Ascending aorta (tissue), 2 donors: ENCODE measurements at places on chromosomes 16 and 17. TPM values are rescaled to one million over a fixed set of nuclear protein-coding genes. Genes with fewer than 3 reads are reported as not detected.

Gene CA4
- total RNA-seq = 35.3 TPM

Gene AOC2
- not detected for total RNA-seq

Gene PHF12
- 35.0 TPM for total RNA-seq

Gene SMIM5
- total RNA-seq = not detected

Gene TMC7
- 10.0 TPM for total RNA-seq

Gene NEUROD2
- total RNA-seq = not detected

Gene MT4
- total RNA-seq = not detected

Gene CRYM
- total RNA-seq = not detected

- no peak for DNase-seq
These were observed 58.8 kb downstream of the SF3B3 start for GRCh38 chr16:70582280-70582978.

DNA sequence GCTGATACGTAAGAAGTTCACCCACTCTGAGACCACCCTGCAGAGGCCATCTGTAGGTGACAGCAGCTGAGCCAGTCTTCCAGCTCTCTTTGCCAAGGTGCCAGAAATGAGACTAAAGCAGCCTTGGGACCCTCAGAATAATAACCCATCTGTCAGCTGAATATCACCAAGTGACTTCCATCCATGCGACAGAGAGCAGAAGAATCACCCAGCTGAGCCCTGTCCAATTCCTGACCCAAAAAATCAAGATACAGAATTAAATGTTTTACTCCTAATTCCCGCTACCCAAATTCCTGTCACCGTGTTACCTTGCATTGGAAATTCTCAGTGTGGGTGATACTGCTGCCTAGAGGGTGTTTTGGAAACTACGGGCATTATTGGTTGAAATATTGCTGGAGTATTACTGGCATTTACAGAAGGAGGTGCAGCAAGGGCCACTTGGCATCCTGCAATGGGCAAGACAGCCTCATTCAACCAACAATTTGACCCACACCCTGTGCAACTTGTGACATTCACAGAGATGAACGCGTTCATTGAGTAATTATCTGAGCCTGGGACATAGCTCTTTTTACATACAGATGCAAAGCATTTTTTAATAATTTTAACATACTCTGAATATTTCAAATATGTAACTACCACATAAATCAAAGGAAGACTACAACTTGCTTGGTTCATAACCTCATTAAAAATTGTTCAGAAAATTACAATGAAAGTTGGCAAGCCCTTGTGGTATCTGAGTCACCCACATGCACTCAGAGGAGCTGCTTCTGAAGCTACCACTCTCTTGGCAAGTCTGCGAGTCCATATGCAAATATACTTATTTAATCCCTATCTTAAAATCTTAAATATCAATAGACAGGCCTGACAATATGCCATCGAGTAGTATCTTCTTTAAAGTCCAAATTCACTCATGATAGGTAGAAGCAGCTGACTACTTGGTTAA lies 126.6 kb downstream of the C16orf95 start:
- no peak for DNase-seq

DNA sequence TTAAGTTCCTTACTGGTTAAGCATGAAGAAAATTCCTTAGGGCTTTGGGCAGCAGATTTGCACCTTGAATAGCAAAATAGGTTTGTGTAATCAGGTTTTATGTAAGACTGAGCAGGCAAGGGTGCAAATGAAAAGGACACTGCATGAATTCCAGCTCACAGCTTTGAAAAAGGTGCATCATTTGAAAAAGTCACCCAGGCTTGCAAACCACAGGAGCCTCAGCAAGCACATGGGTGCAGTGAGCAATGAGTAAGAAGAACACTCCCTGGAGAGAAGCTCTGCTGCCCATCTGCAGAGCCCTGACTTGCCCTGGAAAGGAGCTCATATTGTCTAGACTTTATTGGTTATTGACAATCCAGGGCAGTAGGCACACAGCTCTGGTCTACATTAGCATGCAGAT lies 165.6 kb upstream of the KCNJ16 start:
- no peak for DNase-seq

GRCh38 chr17:49452661-49453060 lies 38.0 kb upstream of the PHB1 start:
- no peak for DNase-seq

GRCh38 chr17:6487251-6488007 lies 43.2 kb downstream of the PIMREG start:
- DNase-seq = no peak

GRCh38 chr16:15037003-15037402 lies 18.9 kb downstream of the NTAN1 start:
- no peak for DNase-seq

- DNase-seq = no peak
These were observed 756 bp downstream of the LUC7L3 start for GRCh38 chr17:50719924-50720794.

DNA sequence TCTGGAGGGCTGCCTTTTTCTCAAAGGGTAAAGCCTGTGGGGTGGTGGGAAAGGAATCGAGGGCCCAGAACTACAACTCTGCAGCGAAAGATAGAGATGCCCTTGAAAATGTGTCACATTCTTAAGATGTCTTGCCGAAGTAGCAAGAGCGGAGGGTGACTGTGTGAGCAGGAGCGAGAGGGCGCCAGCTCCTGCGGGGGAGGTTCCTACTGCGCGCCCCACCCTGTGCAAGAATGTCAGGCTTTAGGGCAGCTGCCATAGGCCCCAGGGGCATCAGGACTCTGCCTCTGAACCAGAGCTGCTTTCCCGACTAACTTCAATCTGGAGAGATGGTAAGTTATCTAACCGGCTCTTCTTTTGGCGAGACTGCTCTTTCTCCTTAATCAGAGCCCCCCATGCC lies 11.8 kb upstream of the ITGAE start:
- DNase-seq = no peak

DNA sequence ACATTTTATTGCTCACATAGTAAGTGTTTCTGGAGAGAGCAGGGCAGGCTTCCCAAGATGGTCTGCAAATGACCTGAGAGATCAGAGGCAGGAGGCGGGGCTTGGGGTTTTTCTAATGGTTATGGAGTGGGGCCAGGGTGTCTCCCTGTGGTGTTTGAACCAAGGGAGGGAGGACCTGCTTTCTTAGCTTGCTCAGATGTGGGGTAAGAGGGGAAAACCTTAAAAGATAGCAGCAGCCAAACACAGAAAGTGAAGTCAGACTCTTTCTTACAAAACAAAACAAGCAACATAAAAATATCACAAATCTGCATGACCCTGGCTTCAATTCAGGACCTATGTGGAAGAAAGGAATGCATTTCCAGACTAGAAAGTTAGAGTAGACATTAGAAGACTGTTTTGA lies 22.9 kb upstream of the DNAJA2 start:
- DNase-seq = no peak

GRCh38 chr17:42653179-42654124 lies 5.6 kb upstream of the TUBG2 start:
- DNase-seq = peak; percentile 78

GRCh38 chr17:78146881-78147280 lies 696 bp downstream of the C17orf99 start:
- no peak for DNase-seq

GRCh38 chr17:82948081-82948511 lies 108.3 kb upstream of the ZNF750 start:
- DNase-seq = no peak

DNA sequence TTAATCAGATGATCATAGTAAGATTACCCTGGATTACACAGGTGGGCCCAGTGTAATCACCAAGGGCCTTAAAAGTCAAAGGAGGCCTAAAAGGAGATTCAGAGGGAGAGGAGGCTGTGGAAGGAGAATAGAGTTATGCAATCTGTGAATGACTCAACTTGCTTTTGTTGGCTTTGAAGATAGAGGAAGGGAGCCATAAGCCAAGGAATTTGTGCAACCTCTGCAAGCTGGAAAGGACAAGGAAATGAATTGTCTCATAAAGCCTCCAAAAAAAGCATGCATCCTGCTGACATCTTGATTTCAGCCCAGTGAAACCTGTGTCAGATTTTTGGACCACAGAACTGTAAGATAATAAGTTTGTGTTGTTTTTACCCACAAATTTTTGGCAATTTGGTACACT lies 109.6 kb downstream of the CNTNAP4 start:
- no peak for DNase-seq

GRCh38 chr17:75476271-75476671 lies 19.8 kb downstream of the TMEM94 start:
- DNase-seq = no peak

- DNase-seq = no peak
These were observed 29.0 kb upstream of the CHMP6 start for GRCh38 chr17:80962356-80963329.

DNA sequence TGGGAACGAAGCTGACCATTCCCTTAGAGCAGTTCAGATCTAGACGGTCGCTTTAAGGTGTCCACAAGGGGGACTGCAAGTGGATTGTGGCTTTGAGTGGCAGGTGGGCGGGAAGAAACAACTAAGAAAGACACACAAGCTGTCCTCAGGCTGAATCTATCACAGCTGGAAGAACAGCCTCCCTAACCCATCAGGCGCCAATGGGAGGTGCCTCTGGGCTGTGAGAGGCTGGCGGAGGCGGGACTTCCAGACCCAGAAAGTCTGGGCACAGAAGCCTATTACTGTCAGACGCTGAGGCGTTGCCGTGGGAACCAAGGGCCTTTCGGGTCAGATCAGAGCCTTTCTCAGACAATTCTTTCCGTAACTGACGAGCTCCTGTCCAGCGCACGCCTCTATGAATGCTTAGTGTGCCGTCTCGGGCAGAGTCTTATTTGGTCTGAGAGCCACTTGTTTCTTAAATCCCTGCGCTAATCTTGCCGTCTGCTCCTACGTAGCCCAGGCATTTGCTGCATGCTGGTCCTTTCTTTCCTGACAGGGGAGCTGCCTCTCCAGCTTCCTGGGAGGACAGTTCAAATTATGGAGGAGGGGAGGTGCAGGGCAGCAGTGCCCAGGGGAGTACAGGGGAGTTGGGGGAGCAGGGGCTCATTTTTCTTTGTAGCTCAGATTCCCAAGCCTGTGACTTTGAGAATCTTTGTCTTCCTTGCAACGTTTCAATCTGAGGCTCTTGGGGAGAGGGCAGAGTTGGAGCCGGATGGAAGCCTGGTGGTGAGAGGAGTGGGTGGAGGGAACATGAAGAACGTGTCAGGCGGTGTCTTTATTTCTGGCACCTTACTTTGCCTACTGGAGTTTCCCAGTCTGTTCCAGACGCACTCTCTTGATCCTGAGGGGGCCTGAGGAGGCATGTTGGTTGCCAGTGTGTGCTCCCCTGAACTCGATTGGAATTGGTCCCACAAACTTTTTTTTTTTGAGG lies 618.7 kb downstream of the KCNJ18 start:
- no peak for DNase-seq

DNA sequence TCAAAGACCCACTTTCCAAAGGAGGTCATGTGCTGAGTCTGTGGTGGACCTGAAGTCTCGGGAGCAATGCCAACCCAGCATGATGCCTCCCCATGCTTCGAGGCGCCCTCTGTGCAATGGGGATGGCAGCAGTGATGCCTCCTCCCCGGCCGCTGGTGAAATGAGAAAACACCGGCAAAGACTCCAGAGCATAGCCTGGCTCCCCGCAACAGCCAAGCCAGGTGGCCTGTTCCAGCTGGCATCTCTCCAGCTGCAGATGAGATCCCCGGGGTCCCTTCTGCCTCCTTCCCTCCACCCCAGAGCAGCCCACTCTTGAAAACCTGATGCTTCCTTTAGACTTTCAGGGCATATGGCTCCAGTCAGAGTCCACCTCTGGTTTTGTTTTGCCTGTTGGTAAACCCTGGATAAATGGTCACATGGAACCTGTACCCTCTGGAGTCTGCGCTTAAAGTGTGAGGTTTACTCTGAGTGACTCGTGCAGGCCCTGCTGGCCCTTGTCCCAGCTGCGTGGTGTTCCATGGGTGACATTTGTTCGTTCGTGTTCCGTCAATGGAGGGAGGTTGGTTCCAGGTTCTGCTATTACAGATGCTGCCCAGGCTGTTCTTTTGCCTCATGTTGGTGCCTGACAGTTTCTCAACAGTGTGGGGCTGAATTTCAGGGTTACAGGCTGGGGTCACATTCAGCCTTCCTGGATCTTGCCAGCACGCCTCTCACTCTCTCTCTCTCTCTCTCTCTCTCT lies 181.8 kb upstream of the CIBAR2 start:
- no peak for DNase-seq

- no peak for DNase-seq
These were observed 14.0 kb downstream of the ERN1 start for GRCh38 chr17:64115822-64116534.

GRCh38 chr16:24075931-24076716 lies 180.0 kb upstream of the CACNG3 start:
- DNase-seq = no peak

DNA sequence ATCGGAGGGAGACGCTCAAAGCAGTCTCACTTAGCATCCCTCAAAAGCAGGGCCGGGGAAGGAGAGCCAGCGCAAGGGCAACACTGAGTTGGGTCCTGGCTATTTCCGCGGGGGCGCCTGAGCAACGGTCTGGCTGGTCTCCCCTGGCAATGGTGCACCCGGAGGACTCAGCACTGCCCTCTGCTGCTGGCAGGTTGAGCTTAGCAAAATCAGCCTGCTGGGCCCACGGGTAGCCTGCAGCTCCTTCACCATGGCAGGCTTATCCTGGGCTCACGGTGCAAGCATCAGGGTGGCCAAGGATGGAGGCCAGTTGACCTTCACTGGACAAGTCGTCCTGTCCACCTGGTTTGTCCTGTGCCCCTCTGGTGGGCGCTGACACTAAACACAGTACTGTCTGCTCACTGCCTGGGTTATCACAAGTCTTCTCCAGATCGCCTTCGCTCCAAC lies 14.4 kb upstream of the ALDH3A1 start:
- DNase-seq = peak; percentile 85

DNA sequence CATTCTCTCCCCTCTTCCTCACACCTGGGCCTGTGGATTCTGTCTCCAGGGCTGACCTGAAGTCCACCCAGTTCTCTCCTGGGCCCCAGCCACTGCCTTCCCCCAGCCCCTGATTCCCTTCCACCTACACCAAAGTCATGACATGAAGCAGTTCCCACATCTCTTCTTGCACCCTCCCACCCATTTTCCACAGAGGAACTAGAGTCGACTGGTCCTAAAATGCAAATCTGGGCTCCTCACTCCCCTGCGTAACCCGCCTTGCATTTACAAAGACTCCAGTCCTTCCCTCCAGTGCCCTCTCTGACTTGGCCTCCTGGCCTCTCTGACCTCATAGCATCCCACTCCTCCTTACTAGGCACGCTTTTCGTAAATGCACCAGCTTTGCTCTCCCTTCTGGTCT lies 14.8 kb downstream of the COX6A2 start:
- no peak for DNase-seq

DNA sequence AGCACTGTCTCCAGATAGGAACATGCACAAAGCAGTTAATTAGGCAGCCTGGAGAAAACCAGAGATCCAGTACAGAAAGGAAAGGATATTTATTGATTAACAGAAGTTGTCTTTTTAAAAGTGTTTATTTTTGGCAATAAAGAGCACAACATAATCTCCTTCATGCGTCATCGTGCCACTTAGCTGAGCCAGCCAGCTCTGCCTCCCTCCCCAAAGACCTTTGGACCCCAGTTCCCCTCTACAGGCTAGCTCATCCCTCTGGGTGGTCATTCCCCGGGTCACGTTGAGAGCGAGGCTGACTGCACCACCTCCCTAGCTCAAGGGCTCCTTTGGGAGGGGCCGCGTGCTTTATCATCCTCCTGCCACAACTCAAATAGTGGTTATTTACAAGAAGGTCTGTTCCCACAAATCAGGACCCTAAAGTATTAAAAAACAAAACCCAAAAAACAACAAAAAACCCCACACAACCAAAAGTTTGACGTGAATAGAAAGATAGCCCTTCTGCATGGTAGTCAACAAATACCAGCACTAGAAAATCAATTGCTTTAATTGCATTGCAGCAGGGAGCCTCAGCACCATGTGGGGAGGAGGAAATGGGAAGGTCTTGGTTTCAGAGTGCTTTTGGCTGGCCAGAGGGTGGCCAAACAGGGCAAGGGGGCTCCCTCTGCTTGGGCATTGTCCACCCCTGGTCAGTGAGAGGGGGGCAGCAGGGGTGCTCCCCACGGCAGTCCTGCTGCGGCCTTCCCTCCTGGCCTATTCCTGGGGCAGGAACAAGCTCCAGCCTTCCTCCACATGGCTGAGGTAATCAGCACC lies 9.6 kb downstream of the POLR2C start:
- no peak for DNase-seq
